Heart left ventricle (tissue), 16 donors: ENCODE measurements at places on chromosomes 6 and 20. TPM values are rescaled to one million over a fixed set of nuclear protein-coding genes. Genes with fewer than 3 reads are reported as not detected.

The CLDN20 gene
- total RNA-seq = not detected

- no peak for DNase-seq
These were observed 368.0 kb downstream of the QKI start for GRCh38 chr6:163782436-163783003.

The TBXT gene
- not detected for total RNA-seq

DNA sequence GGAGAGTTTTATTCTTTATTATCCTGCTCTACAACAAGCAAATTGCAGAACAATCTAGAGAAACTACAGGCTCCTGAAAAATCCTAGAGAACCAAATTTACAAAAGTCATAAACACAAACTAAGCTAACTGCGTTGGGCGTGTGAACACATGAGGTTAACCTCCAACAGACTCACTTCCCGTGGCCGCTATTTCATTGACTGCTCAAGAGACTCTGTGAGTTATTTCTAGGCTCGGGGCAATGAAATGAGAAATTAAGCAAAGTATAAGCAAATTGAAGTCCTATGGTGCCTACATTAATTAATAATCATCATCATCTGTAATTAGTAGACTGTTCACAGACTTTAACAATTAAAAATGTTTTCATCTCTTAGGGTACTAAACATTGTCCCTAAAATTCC is 100.0 kb downstream of the MBOAT1 start:
- no peak for DNase-seq

GRCh38 chr6:56027865-56028264 is 152.5 kb upstream of the BMP5 start:
- DNase-seq = no peak

- no peak for DNase-seq
These were observed 87.5 kb downstream of the MDN1 start for GRCh38 chr6:89731924-89732567.
